ENCODE measurements at places on chromosomes 7 and 10. TPM values are rescaled to one million over a fixed set of nuclear protein-coding genes. Genes with fewer than 3 reads are reported as not detected.

Gene ZNF804B
- total RNA-seq: not detected

Gene ARL3
- total RNA-seq: 13.3 TPM

Gene ATG9B
- total RNA-seq: 2.1 TPM

Gene CLCN1
- 0.47 TPM for total RNA-seq

GRCh38 chr7:20778063-20778721 is 8.5 kb downstream of the SP8 start:
- no peak for DNase-seq
- no peaks in the 10 kb centered on the region for H3K4me1 ChIP-seq
- H3K27ac ChIP-seq: no peak overlapping the region
- H3K27me3 ChIP-seq: no peaks in the 10 kb centered on the region
- H3K36me3 ChIP-seq: no peaks in the 10 kb centered on the region

GRCh38 chr7:82803411-82803810 is 359.3 kb downstream of the PCLO start:
- no peak overlapping the region for H3K4me3 ChIP-seq
- no peak overlapping the region for H3K27ac ChIP-seq
- H3K36me3 ChIP-seq: no peaks in the 10 kb centered on the region

- H3K36me3 ChIP-seq: no peaks in the 10 kb centered on the region
- H3K27ac ChIP-seq: no peak overlapping the region
- no peak for DNase-seq
- H3K27me3 ChIP-seq: no peaks in the 10 kb centered on the region
- no peaks in the 10 kb centered on the region for H3K4me1 ChIP-seq
- no peak overlapping the region for H3K4me3 ChIP-seq
Measured at GRCh38 chr10:57786850-57787750, 480.6 kb downstream of the IPMK start.

GRCh38 chr10:114131094-114131493 is 42.9 kb downstream of the CCDC186 start:
- H3K36me3 ChIP-seq: peaks cover 15% of the 10 kb centered on the region
- no peaks in the 10 kb centered on the region for H3K4me1 ChIP-seq
- DNase-seq: no peak
- no peaks in the 10 kb centered on the region for H3K27me3 ChIP-seq
- no peak overlapping the region for H3K4me3 ChIP-seq
- H3K27ac ChIP-seq: no peak overlapping the region

GRCh38 chr10:11906714-11907113 is 83.6 kb downstream of the PROSER2 start:
- no peak overlapping the region for H3K4me3 ChIP-seq
- no peaks in the 10 kb centered on the region for H3K27me3 ChIP-seq
- no peaks in the 10 kb centered on the region for H3K4me1 ChIP-seq
- no peak overlapping the region for H3K27ac ChIP-seq

- H3K4me1 ChIP-seq: peaks cover 11% of the 10 kb centered on the region
- no peak overlapping the region for H3K4me3 ChIP-seq
- peak; percentile 73 for DNase-seq
- peaks cover 53% of the 10 kb centered on the region for H3K27me3 ChIP-seq
- no peaks in the 10 kb centered on the region for H3K36me3 ChIP-seq
Measured at GRCh38 chr10:16381083-16381482, 55.7 kb upstream of the PTER start.

DNA sequence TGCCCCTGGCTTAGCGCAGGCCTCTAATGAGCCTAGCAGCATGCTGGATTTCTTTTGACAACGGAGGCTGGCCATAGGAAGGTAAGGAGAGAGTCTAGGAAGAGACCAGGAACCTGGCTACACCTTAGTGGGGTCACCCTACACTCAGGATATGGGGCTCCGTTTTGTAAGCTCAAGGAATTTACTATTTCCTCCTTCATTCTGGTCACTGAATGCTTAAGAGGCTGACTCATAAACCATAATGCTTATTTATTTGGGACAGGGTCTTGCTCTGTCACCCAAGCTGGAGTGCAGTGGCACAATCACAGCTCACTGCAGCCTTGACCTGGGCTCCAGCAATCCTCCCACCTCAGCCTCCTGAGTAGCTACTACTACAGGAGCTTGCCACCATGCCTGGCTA is 38.4 kb downstream of the CARD11 start:
- no peaks in the 10 kb centered on the region for H3K36me3 ChIP-seq
- H3K4me3 ChIP-seq: no peak overlapping the region
- peaks cover 8% of the 10 kb centered on the region for H3K27me3 ChIP-seq
- H3K4me1 ChIP-seq: no peaks in the 10 kb centered on the region
- no peak for DNase-seq

DNA sequence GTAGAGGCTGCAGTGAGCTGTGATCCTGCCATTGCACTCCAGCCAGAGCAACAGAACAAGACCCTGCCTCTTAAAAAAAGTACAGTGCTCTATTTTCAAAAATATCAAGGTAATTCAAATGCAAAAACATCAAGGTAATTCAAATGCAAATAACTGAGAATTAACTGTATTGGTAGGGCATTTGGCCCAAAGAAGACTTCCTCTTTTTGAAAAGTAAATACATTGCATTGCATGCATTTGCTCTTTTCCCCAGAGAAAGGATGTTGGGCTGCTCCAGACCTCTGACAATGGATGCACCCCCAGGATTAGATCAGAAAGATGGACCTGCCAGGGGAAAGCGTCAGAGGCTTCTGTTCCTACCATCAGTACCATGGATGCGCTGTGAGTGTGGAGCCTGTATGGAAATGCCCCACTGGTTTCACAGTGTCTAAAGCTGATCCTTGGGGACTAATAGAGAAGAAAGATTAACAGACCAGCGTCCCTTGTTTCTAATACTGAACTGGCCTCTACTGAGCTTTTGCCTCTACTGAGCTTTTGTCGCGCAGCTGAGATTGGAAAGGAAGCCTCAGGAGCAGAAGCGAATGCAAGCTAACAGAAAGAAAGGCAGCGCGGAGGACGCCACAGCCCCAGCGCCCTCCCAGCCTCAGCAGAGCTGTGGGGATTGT is 93.5 kb upstream of the LYZL2 start:
- H3K27ac ChIP-seq: no peak overlapping the region
- no peaks in the 10 kb centered on the region for H3K27me3 ChIP-seq
- H3K36me3 ChIP-seq: no peaks in the 10 kb centered on the region
- H3K4me3 ChIP-seq: no peak overlapping the region
- H3K4me1 ChIP-seq: no peaks in the 10 kb centered on the region

GRCh38 chr7:94059746-94060145 is 55.6 kb upstream of the BET1 start:
- no peaks in the 10 kb centered on the region for H3K36me3 ChIP-seq
- H3K27ac ChIP-seq: no peak overlapping the region
- DNase-seq: no peak
- H3K4me3 ChIP-seq: no peak overlapping the region

- no peaks in the 10 kb centered on the region for H3K36me3 ChIP-seq
- no peak for DNase-seq
- peaks cover 12% of the 10 kb centered on the region for H3K4me1 ChIP-seq
- H3K27ac ChIP-seq: peak overlapping the region; percentile 88
- peak overlapping the region; percentile 90 for H3K4me3 ChIP-seq
- no peaks in the 10 kb centered on the region for H3K27me3 ChIP-seq
Measured at GRCh38 chr7:152759949-152760853, 649 bp downstream of the ACTR3B start.

- no peak for DNase-seq
- no peaks in the 10 kb centered on the region for H3K27me3 ChIP-seq
- no peaks in the 10 kb centered on the region for H3K36me3 ChIP-seq
- no peak overlapping the region for H3K27ac ChIP-seq
Measured at GRCh38 chr7:25945608-25946007, 206.4 kb upstream of the NFE2L3 start.

- H3K36me3 ChIP-seq: no peaks in the 10 kb centered on the region
- no peak for DNase-seq
- no peaks in the 10 kb centered on the region for H3K27me3 ChIP-seq
- peak within 1 kb of the TSS; percentile 75 for H3K4me3 ChIP-seq
Measured at GRCh38 chr7:33062023-33062781, at the start of gene NT5C3A. Gene NT5C3A (minus strand): TSS chr7:33062776. CDS start chr7:33062705, 71 bp downstream.

DNA sequence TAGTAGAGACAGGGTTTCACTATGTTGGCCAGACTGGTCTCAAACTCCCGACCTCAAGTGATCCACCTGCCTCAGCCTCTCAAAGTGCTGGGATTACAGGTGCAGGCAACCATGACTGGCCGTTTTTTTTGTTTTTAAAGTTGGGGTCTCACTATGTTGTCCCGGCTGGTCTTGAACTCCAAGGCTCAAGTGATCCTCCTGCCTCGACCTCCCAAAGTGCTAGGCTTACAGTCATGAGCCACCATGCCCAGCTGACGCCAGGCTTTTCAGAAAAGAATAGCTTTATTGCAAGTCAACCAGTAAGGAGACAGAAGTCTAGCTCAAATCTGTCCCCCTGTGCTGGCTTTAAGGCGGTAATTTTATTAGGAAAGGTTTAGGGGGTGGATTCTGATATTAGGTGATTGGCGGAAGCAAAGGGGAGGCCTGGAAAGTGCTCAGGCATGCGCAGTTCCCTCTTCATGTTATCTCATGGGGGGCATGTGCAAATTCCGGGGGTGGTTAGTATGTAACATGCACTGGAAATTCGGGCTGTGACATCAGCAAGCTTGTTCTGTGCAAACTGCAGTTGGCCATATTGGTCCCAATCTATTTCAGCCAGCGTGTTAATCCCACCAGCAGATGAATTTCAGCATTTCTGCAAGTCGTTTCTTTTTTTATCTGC is 42.7 kb downstream of the LIMK1 start:
- no peak overlapping the region for H3K27ac ChIP-seq
- no peaks in the 10 kb centered on the region for H3K27me3 ChIP-seq
- H3K4me3 ChIP-seq: no peak overlapping the region
- no peaks in the 10 kb centered on the region for H3K4me1 ChIP-seq
